ENCODE measurements at places on chromosomes 7 and 10.
A peak's percentile ranks its signal among the peaks of the same experiment; 100 is the strongest.

- DNase-seq, result peak; percentile 94
Measured at GRCh38 chr10:103350517-103351260, at the start of gene PCGF6. Gene PCGF6 (minus strand): TSS chr10:103351140. CDS start chr10:103351066, 74 bp downstream.

GRCh38 chr10:71419750-71420149 lies 23.0 kb downstream of the CDH23 start:
- no peak for DNase-seq

DNA sequence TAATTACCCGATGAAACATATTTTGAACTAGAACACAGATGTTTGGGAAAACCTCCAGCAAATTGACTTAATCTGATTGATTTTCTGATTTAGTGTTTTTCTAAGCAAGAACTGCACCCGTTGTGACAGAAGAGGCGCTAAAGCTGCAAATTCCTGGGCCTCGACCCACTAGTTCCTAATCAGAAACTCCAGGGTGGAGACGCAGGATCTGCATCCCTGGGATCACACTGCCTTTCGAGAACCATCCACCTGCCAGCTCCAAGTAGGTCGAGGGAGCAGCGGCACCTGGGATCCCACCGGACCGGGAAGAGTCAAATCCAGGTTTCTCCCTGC lies 136.8 kb upstream of the CDCA7L start:
- DNase-seq, result no peak

GRCh38 chr10:124152139-124153022 lies 59.0 kb upstream of the CHST15 start:
- no peak for DNase-seq

GRCh38 chr7:70602117-70602516 lies 529.8 kb upstream of the GALNT17 start:
- no peak for DNase-seq

- no peak for DNase-seq
Measured at GRCh38 chr7:41116817-41117216, 586.1 kb downstream of the INHBA start.

- DNase-seq, result no peak
Measured at GRCh38 chr10:16933783-16934182, 116.6 kb upstream of the RSU1 start.

- DNase-seq, result no peak
Measured at GRCh38 chr7:47852330-47853245, 95.7 kb downstream of the PKD1L1 start.

DNA sequence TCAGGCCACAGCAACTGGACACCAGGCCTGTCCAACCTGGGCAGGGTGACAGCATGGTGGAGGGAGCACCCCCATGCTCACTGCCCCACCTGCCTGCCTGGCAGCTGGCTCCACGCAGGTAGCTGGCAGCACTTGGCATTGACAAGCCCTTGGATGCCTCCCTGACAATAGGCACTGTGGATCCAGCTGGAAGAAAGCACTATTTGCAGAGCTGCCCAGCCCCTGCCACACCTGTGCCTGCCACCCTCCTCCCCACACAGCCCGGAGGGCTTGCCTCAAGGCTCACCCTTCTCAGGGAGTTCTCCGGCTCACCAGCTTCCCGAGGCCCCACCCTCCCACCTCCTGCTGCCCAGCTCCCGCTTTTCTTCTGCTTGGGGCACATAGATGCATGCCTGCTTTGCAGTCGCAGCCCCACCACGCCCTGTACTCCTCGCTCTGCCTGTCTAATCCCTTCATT lies 160.1 kb downstream of the NEURL1 start:
- DNase-seq, result no peak

DNA sequence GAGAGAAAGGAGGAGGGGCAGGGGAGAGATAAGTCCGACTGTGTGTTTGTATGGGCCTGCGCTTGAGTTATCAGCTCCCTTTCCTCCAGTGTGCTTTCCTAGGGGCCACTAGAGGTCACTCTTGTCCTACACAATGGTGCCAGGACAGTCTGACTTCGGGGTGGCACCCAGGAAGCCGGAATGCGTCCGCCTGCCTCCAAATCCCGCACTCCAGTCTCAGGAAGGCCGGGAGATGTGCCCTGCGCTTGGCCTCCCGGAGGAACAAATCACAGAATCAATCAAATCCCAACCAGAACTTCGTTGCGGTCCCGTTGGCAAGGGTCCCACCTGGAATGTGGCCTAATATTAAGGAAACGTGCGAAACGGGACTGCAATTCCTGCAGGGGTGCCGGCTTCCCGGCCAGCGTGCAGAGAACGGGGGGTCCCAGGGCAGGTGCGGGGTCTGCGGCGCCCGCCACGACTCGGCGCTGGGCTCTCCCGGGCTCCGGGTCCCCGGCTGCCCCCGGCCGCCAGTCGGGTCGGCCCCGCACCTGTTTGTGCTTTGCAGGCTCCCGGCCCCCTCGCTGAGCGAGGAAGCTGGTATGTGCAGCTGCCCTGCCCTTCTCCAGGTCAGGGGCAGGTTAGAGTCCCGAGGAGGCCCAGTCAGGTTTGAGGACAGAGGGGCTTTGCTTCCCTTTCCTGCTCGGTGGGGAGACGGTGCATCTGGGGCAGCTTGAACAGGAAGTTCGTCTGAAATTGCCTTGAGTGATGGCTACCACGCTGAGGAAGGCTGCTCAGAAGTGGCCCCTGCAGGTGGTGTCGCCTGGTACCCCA lies 21.0 kb upstream of the HPS1 start:
- peak; percentile 90 for DNase-seq

GRCh38 chr10:117425974-117426566 lies 50.8 kb upstream of the PDZD8 start:
- no peak for DNase-seq

DNA sequence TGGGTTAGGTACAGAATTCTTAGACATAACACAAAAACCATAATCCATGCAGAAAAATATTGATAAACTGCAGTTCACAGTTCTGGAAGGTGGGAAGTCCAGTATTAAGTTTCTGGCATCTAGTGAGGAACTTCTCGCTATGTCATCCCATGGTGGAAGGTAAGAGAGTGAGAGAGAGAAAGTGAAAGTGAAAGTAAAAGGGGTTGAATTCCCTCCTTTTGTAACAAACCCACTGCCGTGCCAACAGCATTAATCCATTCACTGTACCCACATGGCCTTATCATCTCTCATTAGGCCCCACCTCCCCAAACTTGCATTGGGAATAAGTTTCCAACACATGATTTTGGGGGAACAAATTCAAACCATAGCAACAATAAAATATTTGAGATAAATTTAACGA lies 17.1 kb downstream of the ZNF485 start:
- DNase-seq, result no peak

- DNase-seq, result no peak
Measured at GRCh38 chr10:818526-819220, 112.8 kb downstream of the LARP4B start.

- no peak for DNase-seq
Measured at GRCh38 chr7:129438281-129438838, 4.1 kb downstream of the STRIP2 start.

DNA sequence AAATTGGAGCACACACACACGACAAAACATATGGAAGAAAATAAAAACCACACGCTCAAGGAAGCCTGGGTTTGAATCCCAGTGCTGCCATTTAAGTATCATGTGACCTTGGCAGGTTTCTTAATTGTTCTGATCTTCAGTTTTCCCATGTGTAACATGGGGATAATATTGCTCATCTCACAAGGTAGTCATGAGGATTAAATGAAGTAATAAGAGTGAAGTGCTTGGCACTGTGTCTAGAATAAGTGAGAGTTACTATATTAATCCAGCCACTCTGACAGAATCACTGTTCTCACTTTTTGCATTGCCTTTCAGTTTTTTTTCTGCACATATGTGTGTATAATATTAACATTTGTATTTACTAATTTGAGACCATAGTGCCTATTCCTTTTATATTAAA lies 43.3 kb downstream of the GOLGA7B start:
- DNase-seq, result no peak

DNA sequence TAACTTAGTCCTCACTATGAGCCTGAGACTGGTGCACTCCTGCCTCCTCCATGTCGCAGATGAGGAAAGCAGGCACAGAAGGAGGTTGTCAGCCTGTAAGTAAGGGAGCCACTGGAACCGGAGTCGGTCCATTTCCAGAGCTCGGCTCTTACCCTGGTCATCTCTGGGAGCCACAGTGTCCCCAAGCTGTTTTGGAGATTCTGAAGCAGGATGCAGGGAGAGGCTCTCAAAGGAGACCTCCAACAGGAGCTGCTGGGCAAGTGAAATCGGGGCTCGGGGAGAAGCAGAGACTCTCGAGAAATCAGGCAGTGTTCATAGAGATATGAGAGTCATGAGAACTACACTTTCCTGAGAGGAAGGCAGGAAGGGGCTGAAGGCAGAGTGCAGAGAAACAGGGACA lies 39.0 kb downstream of the VSTM4 start:
- DNase-seq, result no peak

GRCh38 chr7:29921404-29922010 lies 68.1 kb downstream of the SCRN1 start:
- peak; percentile 49 for DNase-seq

GRCh38 chr7:111290982-111291381 lies 200.1 kb downstream of the LRRN3 start:
- no peak for DNase-seq

- DNase-seq, result no peak
Measured at GRCh38 chr10:63582690-63583089, 61.5 kb downstream of the REEP3 start.

DNA sequence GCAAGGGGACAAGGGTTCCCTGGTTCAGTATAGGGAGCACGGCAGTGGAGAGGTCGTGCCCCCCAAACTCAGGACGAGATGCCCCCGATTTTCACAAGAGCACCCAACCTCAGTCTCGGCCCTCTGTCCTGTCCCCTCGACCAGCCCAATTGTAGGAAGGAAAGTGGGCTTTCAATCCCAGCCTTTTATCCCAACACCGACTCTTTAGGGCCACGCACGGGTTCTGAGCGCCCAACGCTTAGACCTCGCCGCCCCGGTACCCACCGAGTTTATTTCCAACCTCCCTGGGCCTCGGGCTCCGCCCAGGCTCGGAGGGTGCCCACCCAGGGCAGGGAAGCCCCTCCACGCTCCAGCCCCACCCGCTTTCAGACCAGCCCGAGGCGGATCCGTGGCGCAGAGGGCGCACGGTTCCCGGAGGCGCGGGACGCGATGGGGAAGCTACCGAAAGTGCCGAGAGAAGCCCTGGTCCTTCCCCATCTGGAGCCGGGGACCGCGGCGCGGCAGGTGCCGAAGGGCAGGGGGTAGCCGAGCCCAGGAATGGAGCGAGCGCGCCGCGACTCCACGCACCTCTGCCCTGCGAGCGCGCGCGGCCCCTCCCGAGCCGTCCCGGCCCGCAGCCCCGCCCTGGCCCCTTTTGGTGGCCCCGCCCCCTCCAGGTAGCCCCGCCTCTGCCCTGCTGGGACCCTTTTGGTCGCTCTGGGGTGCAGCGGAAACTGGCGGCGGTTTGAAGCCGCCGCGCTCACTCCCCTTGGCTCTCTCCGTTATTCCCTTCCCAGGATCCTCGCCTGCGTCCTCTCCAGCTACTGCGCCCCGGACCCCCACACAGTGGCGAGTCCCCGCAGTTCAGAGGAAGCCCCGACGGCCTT lies 20.4 kb downstream of the GRID2IP start:
- no peak for DNase-seq

- no peak for DNase-seq
Measured at GRCh38 chr7:102439963-102440795, 6.8 kb downstream of the ORAI2 start.

DNA sequence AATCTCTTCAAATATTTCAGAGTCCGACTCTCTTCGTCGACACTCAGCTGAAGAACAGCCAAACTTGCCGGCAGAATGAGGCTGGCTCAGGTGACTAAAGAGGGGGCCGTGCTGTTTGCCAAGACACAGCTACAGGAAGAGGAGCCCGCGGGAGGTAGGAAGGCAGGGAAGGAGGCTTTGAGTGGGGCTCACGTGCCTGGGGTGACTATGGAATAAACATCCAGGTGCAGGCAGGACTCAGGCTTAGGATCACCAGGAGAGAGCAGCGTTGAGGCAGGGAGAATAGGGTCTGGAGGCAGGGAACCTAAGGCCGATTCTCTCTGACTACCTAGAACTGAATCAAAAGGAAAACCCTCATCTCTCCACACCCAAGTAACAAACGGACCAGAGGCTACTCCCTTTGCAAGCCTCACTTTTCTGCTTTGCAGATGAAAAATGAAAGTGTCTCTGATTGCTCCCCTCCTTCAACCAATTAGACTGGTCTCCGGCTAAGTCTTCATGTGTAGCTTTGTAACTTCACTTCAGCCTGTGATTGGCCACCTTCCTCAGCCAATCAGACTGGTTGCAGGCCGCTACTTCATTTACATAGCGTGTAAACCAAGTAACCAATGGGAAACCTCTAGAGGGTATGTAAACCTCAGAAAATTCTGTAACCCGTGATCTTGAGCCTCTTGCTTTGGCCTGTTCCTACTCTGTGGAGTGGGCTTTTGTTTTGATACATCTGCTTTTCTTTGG lies 19.7 kb upstream of the BNIP3 start:
- DNase-seq, result no peak

DNA sequence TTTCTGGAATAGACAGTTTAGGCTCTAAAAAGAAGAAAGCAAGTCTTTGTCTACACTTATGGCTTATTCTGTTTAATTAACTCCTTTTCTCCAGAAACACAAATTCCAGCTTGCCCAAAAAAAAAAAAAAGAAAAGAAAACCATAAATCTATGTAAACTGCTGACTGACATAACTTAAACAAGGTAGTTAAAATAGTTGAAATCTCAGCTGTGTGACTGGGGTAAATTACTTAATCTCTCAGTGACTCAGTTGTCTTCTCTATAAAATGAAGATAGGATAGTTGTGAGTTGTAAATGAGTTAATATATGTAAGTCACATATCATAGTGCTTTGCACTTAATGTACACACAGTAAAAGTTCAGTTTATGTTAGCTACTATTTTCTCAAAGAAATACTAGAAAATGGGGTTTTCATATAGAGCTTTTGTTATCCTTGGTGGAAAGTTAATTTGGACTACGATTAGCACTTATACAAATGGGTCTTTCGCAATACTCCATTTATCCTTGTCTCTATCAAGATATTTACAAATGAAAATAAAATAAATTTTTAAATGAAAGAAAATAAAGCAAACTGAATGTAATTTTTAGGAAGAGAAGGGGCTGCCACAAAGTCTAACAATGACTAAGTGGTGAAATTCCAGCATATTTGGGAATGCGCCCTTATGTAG lies 200.9 kb downstream of the MBL2 start:
- no peak for DNase-seq

- no peak for DNase-seq
Measured at GRCh38 chr7:105022458-105022857, 8.5 kb downstream of the KMT2E start.

- no peak for DNase-seq
Measured at GRCh38 chr7:45986355-45987298, 65.6 kb upstream of the IGFBP3 start.

DNA sequence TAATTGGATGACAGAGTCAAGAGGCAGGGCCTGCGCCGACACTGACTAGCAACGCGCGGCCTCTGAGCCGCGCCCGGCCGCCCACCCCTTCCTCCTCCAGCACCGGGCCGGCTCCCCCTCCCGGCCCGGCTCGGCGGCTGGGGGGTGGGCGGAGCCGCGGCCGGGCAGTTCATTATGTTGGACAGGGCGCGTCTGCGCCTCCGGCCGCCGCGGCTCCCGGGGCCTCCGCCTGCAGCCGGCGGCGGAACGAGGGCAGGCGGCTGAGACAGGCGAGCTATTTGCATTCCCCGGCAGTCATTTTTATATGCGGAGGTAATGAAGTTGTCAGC lies 106.7 kb downstream of the SNX10 start:
- DNase-seq, result peak; percentile 96

GRCh38 chr10:21014141-21014540 lies 117.0 kb upstream of the NEBL start:
- no peak for DNase-seq

All from brain (organoid and tissue), 16 donors.